ENCODE measurements at places on chromosomes 16 and 17. TPM values are rescaled to one million over a fixed set of nuclear protein-coding genes. Genes with fewer than 3 reads are reported as not detected.
A peak's percentile ranks its signal among the peaks of the same experiment; 100 is the strongest.

GRCh38 chr17:16383772-16384287, 2.9 kb downstream of the UBB start:
- DNase-seq: no peak
- H3K4me1 ChIP-seq: peaks cover 43% of the 10 kb centered on the region
- H3K27ac ChIP-seq: peak overlapping the region; percentile 68
- peak overlapping the region; percentile 94 for H3K4me3 ChIP-seq
- peaks cover 4% of the 10 kb centered on the region for H3K27me3 ChIP-seq
- H3K36me3 ChIP-seq: peaks cover 31% of the 10 kb centered on the region

The PDIA2 gene
- total RNA-seq: not detected

DNA sequence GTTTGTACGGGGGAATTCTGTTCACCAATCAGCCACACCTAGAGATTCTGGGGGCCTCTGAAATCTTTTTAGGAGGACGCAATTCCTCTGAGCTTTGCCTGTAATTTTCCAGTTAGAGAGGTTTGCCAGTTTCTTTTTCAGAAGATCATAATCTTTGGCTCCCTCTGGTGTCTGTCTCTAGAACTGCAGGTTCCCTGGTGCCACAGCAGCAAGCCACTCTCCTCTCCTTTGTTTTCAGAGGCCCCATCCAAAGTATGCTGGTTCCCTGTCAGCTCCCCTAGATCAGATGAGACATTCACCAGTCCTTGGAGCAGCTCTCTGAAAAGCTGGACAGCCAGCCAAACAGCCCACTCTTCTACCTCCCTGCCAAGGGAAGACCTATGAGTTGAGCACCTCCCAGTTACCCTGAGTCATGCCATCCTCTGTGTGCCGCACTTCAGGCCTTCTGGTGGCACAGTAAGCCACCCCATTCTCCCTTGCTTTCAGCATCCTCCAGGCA, 36.1 kb downstream of the RNF112 start:
- H3K27me3 ChIP-seq: peaks cover 4% of the 10 kb centered on the region
- no peak overlapping the region for H3K27ac ChIP-seq

DNA sequence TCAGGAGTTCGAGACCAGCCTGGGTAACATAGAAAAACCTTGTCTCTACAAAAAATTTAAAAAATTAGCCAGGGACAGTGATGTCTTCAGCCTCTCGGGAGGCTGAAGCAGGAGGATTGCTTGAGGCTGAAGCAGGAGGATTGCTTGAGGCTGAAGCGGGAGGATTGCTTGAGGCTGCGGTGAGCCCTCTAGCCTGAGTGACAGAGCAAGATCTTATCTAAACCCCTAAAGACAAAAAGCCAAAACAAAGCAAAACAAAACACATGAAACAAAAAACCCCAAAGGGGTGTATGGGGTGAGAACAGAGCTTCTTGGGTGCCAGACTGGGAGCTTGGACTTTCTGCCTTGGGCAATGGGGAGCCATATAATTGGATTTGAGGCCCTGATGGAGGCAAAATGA, 2.6 kb downstream of the SPNS3 start:
- H3K27me3 ChIP-seq: no peaks in the 10 kb centered on the region
- H3K4me3 ChIP-seq: peak overlapping the region; percentile 35
- H3K36me3 ChIP-seq: peaks cover 8% of the 10 kb centered on the region

GRCh38 chr16:68927018-68927417, 83.7 kb downstream of the TANGO6 start:
- H3K4me1 ChIP-seq: no peaks in the 10 kb centered on the region
- H3K27me3 ChIP-seq: no peaks in the 10 kb centered on the region
- no peak for DNase-seq
- H3K4me3 ChIP-seq: no peak overlapping the region
- no peak overlapping the region for H3K27ac ChIP-seq

- H3K4me3 ChIP-seq: no peak overlapping the region
- DNase-seq: no peak
- H3K27me3 ChIP-seq: no peaks in the 10 kb centered on the region
- H3K4me1 ChIP-seq: no peaks in the 10 kb centered on the region
- no peak overlapping the region for H3K27ac ChIP-seq
These were observed 9.2 kb downstream of the CACNG1 start for GRCh38 chr17:67053438-67054000.

DNA sequence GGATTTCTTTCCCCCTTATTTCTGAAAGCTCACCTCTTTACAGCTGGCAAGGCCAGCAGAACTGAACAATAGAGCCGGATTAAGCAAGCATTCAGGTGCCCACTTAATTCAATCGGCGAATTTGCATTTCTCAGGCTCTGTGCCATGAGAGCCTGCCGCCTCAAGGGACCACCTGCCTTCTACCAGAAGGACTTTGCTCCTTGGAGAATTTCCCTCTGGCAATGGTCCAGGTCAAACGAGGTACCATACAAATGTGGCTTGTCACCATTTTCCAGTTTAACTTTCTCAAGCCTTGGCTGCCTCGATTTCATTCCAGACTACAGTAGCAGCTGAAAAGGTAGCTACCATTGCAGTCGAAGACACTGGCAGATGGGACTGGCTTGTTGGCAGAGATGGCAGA, 534.0 kb downstream of the MAF start:
- no peaks in the 10 kb centered on the region for H3K36me3 ChIP-seq
- no peaks in the 10 kb centered on the region for H3K27me3 ChIP-seq
- no peak for DNase-seq
- H3K4me3 ChIP-seq: no peak overlapping the region
- peaks cover 12% of the 10 kb centered on the region for H3K4me1 ChIP-seq
- H3K27ac ChIP-seq: no peak overlapping the region

GRCh38 chr17:62722625-62723024, 85.5 kb downstream of the MARCHF10 start:
- H3K27ac ChIP-seq: no peak overlapping the region
- no peak overlapping the region for H3K4me3 ChIP-seq
- H3K4me1 ChIP-seq: peaks cover 39% of the 10 kb centered on the region
- H3K36me3 ChIP-seq: no peaks in the 10 kb centered on the region
- peaks cover 33% of the 10 kb centered on the region for H3K27me3 ChIP-seq

DNA sequence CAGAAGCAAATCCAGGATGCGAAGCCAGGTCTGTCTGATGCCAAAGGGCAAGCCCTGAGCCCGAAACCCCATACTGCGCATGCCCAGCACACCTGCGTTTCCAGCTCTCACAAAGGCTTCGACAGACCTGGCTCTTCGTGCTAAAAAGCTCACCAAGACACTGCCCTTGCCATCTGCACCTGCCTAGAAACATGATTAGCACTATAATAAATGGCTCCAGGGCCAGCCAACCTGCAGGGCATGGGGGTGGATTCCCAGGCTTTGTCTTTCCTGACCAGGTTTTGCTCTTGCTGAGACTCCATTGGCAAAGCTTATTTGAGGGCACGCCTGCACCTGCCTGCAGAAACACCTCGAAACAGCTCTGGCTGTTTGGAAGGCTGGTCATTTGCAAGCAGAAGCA, 14.4 kb upstream of the PLD6 start:
- no peaks in the 10 kb centered on the region for H3K27me3 ChIP-seq
- no peak for DNase-seq
- H3K4me3 ChIP-seq: no peak overlapping the region

- H3K27ac ChIP-seq: no peak overlapping the region
- peaks cover 10% of the 10 kb centered on the region for H3K4me1 ChIP-seq
- H3K36me3 ChIP-seq: peaks cover 30% of the 10 kb centered on the region
- H3K27me3 ChIP-seq: no peaks in the 10 kb centered on the region
These were observed 12.4 kb downstream of the COIL start for GRCh38 chr17:56948491-56948890.

The ENPP7 gene
- total RNA-seq: 0.16 TPM

DNA sequence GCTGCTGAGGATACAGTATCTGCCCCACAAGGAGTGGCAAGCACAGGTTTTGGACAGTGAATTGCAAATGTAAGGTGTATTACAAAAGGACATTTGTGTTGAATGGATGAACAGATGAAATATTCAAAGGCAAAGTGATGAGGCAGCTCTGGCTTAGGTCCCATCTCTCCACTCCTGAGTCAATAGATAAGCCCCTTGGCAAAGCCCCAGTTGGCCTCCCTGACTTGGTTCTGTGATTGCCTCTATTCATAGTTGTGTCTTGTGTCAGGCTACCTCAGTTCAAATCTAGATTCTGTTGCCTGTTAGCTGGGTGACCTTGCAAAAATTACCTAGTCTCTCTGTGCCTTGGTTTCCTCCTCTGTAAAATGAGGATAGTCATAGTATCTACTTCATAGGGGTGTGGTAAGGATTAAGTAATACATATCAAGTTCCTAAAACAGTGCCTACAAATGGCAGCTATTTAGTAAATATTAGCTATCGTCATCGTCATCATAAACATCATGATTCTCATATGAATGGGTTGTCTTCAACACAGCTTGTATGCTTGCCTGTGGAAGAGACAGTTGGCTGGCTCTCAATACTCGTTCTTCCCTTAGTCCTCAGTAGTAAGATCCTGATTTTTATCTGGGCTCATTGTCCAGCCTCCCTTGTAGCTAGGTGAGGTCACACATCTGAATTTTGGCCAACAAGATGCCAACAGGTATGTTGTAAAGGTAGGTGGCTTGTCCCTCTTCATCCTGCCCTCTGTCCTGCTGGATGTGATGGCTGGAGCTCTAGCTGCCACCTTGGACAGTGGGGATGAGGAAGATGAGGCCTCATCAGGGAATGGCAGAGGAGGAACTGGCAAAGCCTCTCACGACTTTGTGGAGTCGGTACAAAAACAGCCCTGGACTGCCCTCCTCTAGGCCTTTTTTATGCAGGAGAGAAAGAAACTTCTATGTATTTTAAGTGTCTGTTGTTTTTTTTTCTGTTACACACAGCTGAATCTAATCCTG, 2.1 kb upstream of the MFAP4 start:
- no peak overlapping the region for H3K4me3 ChIP-seq
- peaks cover 14% of the 10 kb centered on the region for H3K4me1 ChIP-seq
- H3K27ac ChIP-seq: no peak overlapping the region
- no peaks in the 10 kb centered on the region for H3K27me3 ChIP-seq
- peaks cover 6% of the 10 kb centered on the region for H3K36me3 ChIP-seq

Measured in activated CD8-positive, alpha-beta T cell treated with anti-CD3 and anti-CD28 coated beads for 36 hours (primary cell).